Activated CD4-positive, alpha-beta T cell treated with anti-CD3 and anti-CD28 coated beads, Interleukin-2, amount 10 ng/mL, durations not matched to agents 24 days and 14 days (primary cell): ENCODE measurements at places on chromosomes 11 and 22.
A peak's percentile ranks its signal among the peaks of the same experiment; 100 is the strongest.

DNA sequence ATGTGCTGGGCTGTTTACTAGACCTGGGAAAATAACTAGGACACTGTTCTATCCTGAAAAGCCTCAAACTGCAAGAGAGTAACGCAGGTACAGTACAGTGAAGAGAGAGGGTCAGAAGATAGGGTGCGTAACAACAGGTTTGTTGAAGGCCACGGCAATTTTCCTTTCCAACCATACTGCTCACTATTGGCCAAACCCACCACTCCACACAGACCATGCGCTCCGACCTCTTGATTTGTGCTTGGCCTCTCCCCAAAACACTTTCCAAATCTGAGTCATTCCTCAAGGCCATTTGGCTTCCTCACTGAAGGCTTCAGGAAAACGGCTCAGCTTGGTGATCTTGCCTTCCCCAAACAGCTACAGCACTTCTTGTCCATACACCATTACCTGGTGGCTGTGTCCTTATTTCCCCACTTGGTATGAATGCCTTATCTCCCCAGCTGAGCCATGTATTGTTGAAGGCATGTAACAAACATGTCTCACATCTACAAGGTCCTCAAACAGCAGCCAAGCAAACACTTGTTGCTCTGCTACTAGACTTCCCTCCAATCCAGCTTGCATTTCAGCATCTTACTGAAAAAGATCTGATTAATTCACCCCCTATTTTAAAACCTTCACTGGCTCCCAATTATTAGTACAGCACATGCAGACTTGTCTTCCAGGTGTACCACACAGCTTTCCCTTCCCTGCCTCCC, 40.9 kb downstream of the TCF20 start:
- no peak for DNase-seq
- H3K27ac ChIP-seq, result no peak overlapping the region
- no peaks in the 10 kb centered on the region for H3K27me3 ChIP-seq
- peaks cover 22% of the 10 kb centered on the region for H3K4me1 ChIP-seq

DNA sequence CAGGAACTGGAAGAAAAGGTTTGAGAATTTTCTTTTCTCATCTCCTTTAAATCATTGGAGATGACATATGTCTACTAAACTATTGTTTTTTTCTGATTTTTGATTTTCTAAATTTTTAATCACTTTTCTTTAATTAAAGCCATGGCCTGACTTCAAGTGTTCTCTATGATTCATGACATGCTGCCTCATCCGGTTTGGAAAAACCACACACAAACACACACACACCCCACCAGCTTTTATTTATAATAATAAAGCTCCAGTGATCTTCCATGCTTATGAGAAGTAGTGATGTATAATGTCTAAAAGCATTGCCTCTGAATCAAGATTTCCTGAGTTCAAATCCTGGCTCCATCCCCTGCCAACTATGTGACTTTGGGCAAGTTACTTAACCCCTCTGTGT, 179.2 kb downstream of the SPON1 start:
- DNase-seq, result peak; percentile 11
- H3K4me1 ChIP-seq, result no peaks in the 10 kb centered on the region
- H3K4me3 ChIP-seq, result no peak overlapping the region
- no peak overlapping the region for H3K27ac ChIP-seq

GRCh38 chr22:32409977-32410376, 2.1 kb downstream of the RTCB start:
- H3K27me3 ChIP-seq, result no peaks in the 10 kb centered on the region
- peaks cover 46% of the 10 kb centered on the region for H3K36me3 ChIP-seq
- DNase-seq, result no peak
- peak overlapping the region; percentile 30 for H3K27ac ChIP-seq

DNA sequence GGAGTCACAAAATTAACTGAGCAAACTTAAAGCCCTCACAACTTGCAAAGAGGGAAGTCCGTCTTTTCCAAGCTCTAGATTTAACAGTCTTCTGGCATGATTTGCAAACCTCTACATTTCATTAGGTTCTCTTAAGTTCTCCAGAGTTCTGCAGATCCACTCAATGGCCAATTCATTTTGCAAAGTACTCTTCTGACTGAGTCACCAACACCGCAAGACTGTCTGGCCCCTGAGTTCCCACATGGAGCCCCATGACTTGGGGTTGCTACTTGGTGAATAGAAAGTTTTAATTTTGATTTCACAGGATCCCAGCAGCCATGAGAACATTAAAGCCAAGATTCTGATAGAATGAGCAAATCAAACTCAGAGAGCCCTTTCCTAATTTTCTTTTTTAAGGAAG, 134.5 kb downstream of the PLEKHA7 start:
- H3K4me1 ChIP-seq, result peaks cover 8% of the 10 kb centered on the region
- H3K4me3 ChIP-seq, result no peak overlapping the region
- peaks cover 7% of the 10 kb centered on the region for H3K27me3 ChIP-seq
- no peak for DNase-seq
- no peak overlapping the region for H3K27ac ChIP-seq
- no peaks in the 10 kb centered on the region for H3K36me3 ChIP-seq

DNA sequence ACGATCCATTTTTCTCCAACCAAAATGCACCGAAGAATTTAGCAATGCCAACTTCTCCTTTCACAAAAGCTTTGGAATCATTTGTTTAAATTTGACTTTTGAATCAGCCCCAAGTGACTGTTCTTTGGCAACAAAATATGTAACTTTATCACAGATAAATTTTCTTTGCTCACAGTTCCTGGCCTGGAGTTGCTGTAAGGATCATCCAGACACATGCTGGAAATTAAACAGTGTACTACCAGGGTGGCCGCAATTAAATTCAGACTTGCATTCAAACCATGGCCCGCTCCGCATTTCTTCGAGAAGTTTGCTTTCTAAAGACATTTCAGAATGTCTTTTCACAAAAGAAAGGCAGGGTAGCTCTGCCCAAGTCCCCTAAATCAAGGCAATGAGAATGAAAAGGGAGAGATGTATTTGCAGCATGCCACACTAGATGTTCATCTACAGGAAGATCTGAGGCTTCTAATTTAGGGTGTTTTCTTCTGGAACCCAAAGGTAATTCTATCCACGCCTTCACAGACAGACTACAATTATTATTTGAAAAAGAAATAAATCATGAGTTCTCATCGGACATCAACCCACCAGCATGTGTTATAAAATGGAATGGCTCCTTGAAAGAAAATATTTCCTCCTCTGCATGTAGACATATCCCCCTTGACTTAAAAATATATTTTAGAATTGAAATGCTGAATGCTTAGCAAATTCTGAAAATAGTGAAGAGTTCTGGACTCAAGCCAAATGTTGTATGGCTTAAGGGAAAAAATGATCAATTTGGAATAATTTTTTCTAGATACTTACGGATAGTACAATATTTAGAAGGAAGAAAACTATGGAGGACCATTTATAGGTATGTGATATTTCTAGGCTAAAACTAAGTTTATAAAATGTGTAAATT, 189.7 kb upstream of the BLID start:
- no peaks in the 10 kb centered on the region for H3K36me3 ChIP-seq
- H3K4me3 ChIP-seq, result no peak overlapping the region
- no peaks in the 10 kb centered on the region for H3K27me3 ChIP-seq
- H3K4me1 ChIP-seq, result no peaks in the 10 kb centered on the region
- no peak for DNase-seq

- no peaks in the 10 kb centered on the region for H3K36me3 ChIP-seq
- H3K4me3 ChIP-seq, result no peak overlapping the region
- H3K27ac ChIP-seq, result no peak overlapping the region
- no peaks in the 10 kb centered on the region for H3K4me1 ChIP-seq
Observed at GRCh38 chr11:22466809-22467208, 128.6 kb downstream of the SLC17A6 start.

DNA sequence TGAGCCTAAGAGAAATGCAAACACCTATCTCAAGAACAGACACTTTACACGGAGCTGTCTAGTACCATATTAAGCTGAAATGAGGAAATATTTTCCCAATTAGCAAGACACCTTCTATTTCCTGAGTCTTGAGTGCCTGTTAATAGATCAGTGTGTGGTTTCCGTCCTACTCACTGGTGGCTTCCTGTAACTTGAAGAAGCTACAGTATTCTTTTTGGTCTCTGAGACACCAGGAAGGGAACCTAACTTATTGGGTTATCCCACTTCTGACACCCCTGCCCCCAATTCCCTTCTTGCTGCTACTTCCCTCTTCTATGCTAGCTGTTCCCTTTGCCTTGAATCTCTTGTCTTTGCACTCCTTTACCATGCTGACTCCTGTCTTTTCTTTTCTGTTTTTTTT, 92.7 kb downstream of the FDX1 start:
- H3K4me1 ChIP-seq, result peaks cover 11% of the 10 kb centered on the region
- H3K4me3 ChIP-seq, result no peak overlapping the region
- no peaks in the 10 kb centered on the region for H3K36me3 ChIP-seq
- H3K27me3 ChIP-seq, result no peaks in the 10 kb centered on the region

GRCh38 chr11:124646148-124646547, 23.5 kb downstream of the TBRG1 start:
- no peak overlapping the region for H3K27ac ChIP-seq
- H3K27me3 ChIP-seq, result no peaks in the 10 kb centered on the region
- no peak overlapping the region for H3K4me3 ChIP-seq
- no peaks in the 10 kb centered on the region for H3K4me1 ChIP-seq
- DNase-seq, result no peak
- H3K36me3 ChIP-seq, result no peaks in the 10 kb centered on the region

- H3K4me1 ChIP-seq, result no peaks in the 10 kb centered on the region
- no peak for DNase-seq
- no peaks in the 10 kb centered on the region for H3K27me3 ChIP-seq
- no peaks in the 10 kb centered on the region for H3K36me3 ChIP-seq
- no peak overlapping the region for H3K4me3 ChIP-seq
Observed at GRCh38 chr11:133425992-133426391, 106.3 kb downstream of the OPCML start.

- no peak overlapping the region for H3K4me3 ChIP-seq
- DNase-seq, result peak; percentile 55
- no peaks in the 10 kb centered on the region for H3K4me1 ChIP-seq
- no peak overlapping the region for H3K27ac ChIP-seq
- peaks cover 27% of the 10 kb centered on the region for H3K36me3 ChIP-seq
Observed at GRCh38 chr11:73398721-73399120, 22.5 kb downstream of the RELT start.

DNA sequence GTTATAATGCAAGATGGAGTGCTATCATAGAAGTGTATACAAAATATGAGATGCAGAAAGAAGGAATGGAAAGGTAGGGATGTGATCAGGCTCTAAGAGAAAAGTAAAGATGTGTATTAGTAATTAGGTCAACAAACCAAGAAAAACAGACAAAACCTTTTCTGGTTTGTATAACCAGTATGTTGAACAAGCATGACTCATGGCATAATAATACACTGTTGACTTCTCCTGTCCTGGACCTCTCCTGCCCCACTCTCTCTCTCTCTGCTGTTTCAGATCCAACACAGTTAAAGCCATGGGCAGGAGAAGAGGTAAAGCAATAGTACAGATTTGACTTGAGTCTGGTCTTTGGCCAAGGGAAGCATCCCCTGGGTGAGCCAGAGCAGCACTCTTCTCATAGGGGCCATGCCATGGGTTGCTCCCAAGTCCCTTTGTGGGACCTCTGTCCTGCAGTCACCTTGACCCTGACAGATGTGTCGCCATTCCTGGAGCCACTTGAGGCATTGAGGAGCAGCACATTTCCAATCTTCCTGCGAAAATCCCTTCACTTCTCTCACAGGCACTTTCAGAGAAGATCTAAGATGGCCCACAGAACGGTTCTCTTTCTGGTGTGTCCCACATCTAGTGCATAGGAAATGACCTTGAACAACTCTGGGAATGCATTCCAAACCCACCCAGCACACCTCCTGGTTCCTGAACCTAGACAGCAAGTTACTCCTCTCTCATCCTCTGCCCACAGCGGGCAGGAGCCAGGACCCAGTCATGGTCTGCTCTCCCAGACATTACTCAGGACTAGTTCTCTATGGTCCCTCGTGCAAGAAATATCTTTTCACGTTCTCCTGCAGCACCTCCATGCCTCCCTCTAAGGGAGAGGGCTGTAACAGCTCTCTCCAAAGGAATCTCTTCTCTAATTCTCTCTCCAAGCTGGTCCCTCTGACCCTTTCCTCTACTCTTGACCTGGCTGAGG, 58.2 kb upstream of the PRSS23 start:
- H3K36me3 ChIP-seq, result no peaks in the 10 kb centered on the region
- H3K27ac ChIP-seq, result no peak overlapping the region
- H3K27me3 ChIP-seq, result peaks cover 2% of the 10 kb centered on the region
- H3K4me3 ChIP-seq, result no peak overlapping the region
- DNase-seq, result peak; percentile 50

- H3K4me1 ChIP-seq, result peaks cover 11% of the 10 kb centered on the region
- H3K36me3 ChIP-seq, result peaks cover 72% of the 10 kb centered on the region
- no peak for DNase-seq
- H3K27me3 ChIP-seq, result no peaks in the 10 kb centered on the region
Observed at GRCh38 chr11:18295316-18295715, 26.6 kb downstream of the HPS5 start.

DNA sequence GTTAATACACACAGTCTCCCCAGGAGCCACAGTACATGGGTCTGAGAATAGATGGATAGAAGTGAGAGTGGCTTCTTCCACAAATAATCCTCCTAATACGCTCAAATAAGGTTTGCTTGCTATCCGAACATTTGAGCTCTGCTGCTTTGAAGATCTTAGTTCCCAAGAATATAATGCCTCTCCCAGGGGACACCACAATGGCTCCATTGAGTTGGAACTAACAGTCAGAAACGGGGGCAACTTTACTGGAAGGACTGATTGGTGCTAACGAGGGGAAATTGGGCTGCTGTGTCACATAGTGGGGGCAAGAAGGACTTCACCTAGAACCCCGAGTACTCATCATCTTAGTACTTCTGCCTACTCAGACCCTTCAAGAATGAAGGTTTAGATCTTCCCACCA, 66.2 kb downstream of the IGLL5 start:
- no peaks in the 10 kb centered on the region for H3K36me3 ChIP-seq
- peak; percentile 42 for DNase-seq
- no peak overlapping the region for H3K27ac ChIP-seq

GRCh38 chr22:41444360-41445128, 2.1 kb downstream of the TOB2 start:
- DNase-seq, result peak; percentile 96
- H3K4me1 ChIP-seq, result peaks cover 28% of the 10 kb centered on the region
- peak overlapping the region; percentile 91 for H3K27ac ChIP-seq
- peak overlapping the region; percentile 96 for H3K4me3 ChIP-seq
- peaks cover 28% of the 10 kb centered on the region for H3K36me3 ChIP-seq
